Lung microvascular endothelial cell (primary cell): ENCODE measurements at places on chromosomes 16 and 17. TPM values are rescaled to one million over a fixed set of nuclear protein-coding genes. Genes with fewer than 3 reads are reported as not detected.

DNA sequence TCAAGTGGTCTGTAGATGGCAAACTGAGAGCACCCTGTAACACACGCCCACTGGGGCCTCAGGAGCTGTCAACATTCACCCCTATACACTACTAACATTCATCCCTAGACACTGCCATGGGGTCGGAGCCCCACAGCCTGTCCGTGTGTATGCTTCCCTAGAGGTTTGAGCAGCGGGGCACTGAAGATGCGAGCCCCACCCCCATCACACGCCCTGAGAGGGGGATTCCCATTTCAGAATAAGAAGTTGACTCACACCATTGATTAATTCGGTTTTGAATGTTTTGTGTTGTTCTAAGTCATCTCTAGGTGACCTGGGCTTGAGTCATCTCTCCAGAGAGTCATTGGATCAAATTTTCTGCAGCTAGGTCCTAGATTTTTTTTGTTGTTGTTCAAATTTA lies 37.3 kb upstream of the MMD start:
- DNase-seq: peak; percentile 80

The APOBR gene
- total RNA-seq: not detected in 2 replicates

DNA sequence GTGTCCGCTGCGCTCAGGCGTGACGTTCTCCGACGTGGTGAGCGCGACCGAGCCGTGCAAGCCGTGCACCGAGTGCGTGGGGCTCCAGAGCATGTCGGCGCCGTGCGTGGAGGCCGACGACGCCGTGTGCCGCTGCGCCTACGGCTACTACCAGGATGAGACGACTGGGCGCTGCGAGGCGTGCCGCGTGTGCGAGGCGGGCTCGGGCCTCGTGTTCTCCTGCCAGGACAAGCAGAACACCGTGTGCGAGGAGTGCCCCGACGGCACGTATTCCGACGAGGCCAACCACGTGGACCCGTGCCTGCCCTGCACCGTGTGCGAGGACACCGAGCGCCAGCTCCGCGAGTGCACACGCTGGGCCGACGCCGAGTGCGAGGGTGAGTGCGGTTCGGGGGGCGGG lies 11.2 kb downstream of the NGFR start:
- no peak for DNase-seq

GRCh38 chr17:79046916-79047280 lies 22.9 kb downstream of the C1QTNF1 start:
- no peak for DNase-seq

DNA sequence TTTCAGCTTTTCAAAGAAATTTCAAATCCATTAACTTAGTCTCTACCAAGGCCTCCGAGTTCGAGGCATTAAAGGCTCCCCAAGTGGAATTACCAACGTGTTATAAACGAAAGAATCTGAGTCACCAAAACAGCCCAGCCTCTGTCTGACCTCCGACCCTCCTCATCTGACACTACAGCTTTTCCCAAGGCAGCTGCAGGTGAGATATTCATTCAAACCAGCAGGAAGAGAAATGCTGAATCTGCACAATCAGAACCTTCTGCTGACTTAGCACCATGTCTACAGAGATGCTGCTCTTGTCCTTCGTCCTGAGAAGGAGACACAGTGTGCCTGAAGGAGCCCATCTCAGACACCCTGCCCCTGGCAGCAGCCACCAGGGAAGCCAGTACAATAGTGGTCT lies 30.5 kb downstream of the GRIN2A start:
- DNase-seq: no peak

- no peak for DNase-seq
These were observed 14.0 kb downstream of the HS3ST3A1 start for GRCh38 chr17:13587487-13588338.

GRCh38 chr17:40027614-40028012 lies 12.4 kb downstream of the CSF3 start:
- DNase-seq: no peak

GRCh38 chr17:81713004-81713555 lies 996 bp downstream of the SLC25A10 start:
- DNase-seq: no peak

DNA sequence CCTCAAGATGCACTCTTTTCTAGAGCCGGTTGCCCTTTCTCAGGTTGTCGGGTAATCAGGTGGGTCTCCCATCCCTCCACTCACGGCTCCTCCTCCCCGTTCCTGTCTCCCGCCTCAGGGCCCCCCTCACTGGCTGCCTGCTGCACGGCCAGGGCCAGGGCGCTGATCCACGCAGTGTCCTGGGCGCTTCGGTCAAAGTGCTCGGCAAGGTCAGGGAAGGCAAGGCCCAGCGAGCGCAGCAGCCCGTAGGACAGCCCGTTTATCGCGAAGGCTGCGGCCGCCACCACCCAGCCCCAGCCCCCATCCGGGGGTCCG lies 753 bp downstream of the SLC16A11 start:
- no peak for DNase-seq

DNA sequence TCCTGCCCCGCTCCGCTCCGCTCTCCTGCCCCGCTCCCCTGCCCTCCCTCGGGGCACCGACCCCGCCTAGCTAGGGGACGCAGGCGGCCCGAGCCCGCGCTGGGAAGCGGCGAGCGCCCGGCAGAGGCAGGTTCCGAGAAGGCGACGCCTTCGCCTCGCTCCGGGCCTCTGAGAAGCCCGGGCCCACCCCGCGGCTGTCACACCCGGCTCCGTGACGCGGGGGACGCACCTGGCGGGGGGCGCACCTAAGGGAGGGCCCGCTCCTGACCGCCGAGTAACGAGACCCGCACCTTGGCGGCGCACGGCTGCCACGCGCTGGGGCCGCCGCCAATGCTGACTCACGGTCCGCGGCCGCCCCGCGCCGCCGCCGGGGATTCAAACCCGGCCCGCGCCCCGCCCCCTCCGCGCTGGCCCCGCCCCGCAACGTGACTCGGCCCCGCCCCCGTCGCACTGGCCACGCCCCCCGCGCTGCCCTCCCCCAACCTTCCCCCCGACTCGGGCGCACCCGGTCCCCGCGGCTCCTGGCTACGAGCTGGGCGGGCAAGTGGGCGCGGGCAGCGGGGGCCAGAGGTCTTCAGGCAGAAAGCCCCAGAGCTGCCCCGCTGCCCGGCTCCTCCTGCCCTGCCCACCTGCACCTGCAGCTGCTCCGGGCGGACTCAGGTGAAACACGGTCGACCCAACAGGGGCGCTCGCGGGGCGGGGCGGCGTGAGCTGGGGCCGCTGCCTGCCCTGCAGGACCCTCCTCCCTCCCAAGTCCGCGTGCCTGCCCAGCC lies 27.8 kb downstream of the GNPTG start:
- peak; percentile 67 for DNase-seq

DNA sequence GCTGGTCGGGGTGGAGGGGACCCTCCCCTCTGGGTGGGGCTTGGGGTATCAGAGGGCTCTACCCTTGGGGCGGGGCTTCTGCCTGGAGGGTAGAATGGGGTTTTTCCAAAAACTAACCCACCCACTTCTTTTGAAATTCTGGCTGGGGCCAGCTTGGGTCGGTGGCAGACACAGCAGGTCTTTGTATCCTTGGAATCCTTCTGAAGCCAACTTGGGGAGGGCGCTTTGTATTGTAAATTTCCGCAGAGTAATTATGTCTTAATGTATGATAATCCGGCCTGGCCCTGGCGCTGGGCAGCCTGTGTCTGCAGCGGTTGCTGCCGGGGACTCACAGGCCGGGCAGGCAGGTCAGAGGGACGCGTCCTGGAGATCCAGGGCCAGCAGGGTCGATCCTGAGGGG lies 33.9 kb upstream of the GSE1 start:
- no peak for DNase-seq

- no peak for DNase-seq
These were observed 100.5 kb downstream of the FTO start for GRCh38 chr16:53804467-53804866.

DNA sequence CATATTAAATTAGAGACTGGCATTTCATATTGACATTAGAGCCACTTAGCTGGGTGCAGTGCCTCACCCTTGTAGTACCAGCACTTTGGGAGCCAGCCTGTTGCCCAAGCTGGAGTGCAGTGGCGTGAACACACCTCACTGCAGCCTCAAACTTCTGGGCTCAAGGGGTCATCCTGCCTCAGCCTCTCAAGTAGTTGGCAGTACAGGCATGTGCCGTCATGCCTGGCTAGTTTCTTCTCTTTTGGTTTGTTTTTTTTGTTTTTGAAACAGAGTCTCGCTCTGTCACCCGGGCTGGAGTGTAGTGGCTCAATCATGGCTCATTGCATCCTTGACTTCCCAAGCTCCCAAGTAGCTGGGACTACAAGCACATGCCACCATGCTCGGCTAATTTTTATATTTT lies 8.7 kb downstream of the PPM1E start:
- DNase-seq: no peak

- DNase-seq: no peak
These were observed 2.3 kb upstream of the ALKBH5 start for GRCh38 chr17:18181358-18181757.

The ARHGAP44 gene
- total RNA-seq: 0.20 and 0.22 TPM in 2 replicates

GRCh38 chr16:11168386-11169051 lies 87.5 kb downstream of the SOCS1 start:
- DNase-seq: no peak

DNA sequence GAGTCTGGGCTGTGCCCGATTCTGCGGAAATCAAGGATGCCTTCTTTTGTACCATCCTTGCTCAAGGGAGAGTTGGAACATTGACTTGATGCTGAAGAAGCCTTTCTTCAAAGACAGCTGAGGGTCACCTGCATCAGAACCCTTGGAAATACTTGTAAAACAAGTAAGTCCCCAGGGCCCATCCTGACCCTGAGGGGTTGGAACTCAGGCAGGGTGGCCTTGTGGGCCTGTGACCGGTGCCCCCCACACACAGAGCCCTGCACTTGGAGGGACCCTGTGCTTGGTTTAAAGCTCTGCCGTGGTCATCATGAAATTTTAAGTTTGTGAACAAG lies 56.9 kb downstream of the WIPI1 start:
- DNase-seq: no peak

DNA sequence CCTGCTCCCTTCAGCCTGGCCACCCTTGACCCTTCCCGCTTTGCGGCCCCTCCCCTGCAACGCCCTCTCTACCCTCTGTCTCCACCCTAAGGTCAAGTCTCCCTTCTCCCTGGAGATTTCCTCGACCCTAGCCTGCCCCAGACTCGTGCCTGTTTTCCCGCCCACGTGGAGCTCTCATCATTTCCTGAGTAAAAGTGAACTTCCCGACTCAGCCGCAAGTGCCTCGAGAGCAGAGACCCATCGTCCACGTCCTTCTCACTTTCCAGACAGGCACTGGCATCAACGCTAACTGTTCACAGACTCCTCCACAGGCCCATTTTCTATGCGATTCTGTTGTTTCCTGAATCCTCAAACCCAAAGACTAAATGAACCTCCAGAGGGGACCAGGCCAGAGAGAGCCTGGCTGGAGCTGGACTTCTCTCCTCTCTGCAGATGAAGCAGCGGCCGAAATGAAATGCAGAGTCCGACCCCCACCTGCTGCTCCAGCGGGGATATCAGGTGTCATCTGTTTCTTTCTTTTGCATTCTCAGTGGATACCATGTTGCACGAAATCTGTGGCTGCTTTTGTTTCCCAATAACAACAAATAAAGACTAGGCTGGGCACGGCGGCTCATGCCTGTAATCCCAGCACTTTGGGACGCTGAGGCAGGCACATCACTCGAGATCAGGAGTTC lies 52.5 kb downstream of the RTN4RL1 start:
- DNase-seq: peak; percentile 18

DNA sequence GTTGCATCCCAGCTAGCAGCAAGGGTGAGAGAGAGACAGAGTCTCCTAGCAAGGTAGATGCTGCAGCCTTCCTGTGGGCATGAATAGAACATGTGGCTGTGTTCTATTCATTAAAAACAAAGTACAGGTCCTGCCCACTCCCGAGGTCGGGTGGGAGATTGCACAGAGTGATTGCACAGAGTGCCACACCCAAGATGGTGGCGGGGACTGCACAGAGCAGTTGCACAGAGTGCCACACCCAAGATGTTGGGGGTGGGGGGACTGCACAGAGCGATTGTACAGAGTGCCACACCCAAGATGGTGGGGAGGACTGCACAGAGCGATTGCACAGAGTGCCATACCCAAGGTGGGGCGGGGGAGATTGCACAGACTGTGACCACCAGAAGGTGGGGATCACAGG lies 410.8 kb upstream of the EEF2KMT start:
- no peak for DNase-seq

The THAP11 gene
- 25.7 and 39.1 TPM in 2 replicates for total RNA-seq

- DNase-seq: no peak
These were observed 36.3 kb downstream of the MYH3 start for GRCh38 chr17:10620823-10621222.

- DNase-seq: peak; percentile 99
These were observed 157.4 kb downstream of the PRKCA start for GRCh38 chr17:66459811-66460270.

GRCh38 chr16:89375686-89376085 lies 114.7 kb downstream of the ANKRD11 start:
- DNase-seq: no peak

DNA sequence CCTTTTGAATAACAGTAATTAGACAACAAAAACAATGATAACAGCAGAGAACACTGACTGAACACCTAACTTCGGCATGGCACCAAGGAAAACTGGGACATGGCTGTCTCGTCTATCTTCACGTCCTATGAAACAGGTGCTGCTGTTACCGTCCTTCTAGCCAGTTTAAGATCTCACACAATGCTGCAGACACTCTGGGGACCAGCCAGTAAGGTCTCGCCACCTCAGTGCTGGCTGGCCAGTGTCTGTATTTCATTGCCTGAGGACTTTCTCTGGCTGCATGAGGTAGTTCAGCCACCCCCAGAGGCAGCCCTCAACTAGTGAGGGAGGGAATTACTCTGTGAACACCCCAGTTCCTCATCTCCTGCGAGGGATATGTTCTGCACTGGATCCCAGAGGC lies 57.6 kb downstream of the AMFR start:
- no peak for DNase-seq

DNA sequence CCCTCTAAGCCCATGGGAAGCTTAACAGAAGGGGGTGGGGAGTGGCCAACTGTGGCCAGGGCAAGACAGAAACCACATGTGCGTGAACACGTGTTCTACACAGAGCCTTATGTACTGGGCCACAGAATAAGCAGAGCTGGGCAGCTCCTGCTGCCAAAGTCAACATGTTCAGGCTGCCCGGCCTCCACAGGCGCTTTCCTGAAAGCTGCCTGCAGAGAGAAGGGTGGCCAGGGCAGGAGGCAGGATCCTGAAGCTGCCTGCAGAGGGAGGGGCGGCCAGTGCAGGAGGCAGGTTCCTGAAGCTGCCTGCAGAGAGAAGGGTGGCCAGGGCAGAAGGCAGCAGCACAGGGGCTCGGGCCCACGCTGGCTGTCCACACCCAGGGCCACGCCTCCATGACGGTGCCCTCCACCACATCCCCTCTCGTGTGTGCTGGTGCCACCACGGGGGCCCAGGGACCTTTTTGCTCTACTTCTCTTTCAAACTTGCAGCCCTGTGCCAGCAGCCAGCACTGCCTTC lies 79.5 kb downstream of the ANKRD11 start:
- peak; percentile 88 for DNase-seq

- DNase-seq: no peak
These were observed at the start of gene TMEM132E for GRCh38 chr17:34579017-34579946. TSS of gene TMEM132E (plus strand) at chr17:34579582. CDS start at chr17:34581077, 1,495 bp downstream.

The DNAAF8 gene
- 0.22 and 0.40 TPM in 2 replicates for total RNA-seq

The ACSM2A gene
- under 0.01 TPM in 2 replicates for total RNA-seq

The CYB5D1 gene
- 4.6 and 5.6 TPM in 2 replicates for total RNA-seq

The NGFR gene
- total RNA-seq: under 0.01 TPM in 1 of 2 replicates, not detected in the other

The SLC35G6 gene
- total RNA-seq: not detected in 2 replicates

- no peak for DNase-seq
These were observed 17.1 kb downstream of the PLEKHG4 start for GRCh38 chr16:67296420-67296819.
